Right forelimb (tissue), 1 donor: ENCODE measurements at places on chromosomes 12 and 14.

DNA sequence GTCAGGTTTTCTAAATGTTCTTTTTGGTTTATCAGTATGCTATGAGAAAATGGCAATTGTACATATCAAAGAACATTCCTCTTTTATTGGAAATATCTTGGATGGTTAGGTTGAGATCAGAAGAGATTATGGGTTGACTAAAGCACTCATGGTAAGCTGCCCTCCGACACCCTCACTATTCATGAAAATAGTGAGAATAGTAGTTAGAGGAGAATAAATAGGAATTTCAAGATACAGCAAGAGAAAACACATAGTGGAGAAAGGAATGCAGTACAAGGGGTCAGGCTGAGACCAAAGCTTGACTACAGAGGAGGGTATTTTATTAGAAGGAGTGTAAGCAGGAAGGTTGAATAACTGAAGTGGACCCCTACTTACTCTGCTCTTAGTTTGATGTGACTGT, 112.5 kb downstream of the PTPRQ start:
- no peak for DNase-seq

- DNase-seq, result no peak
Observed at GRCh38 chr12:128458301-128458974, 191.5 kb downstream of the TMEM132C start.

GRCh38 chr14:92987713-92988510, 65.0 kb downstream of the CHGA start:
- DNase-seq, result no peak

GRCh38 chr12:123163227-123163626, 12.3 kb upstream of the PITPNM2 start:
- DNase-seq, result no peak

- DNase-seq, result no peak
Observed at GRCh38 chr14:70563869-70564268, 29.1 kb upstream of the ADAM20 start.

DNA sequence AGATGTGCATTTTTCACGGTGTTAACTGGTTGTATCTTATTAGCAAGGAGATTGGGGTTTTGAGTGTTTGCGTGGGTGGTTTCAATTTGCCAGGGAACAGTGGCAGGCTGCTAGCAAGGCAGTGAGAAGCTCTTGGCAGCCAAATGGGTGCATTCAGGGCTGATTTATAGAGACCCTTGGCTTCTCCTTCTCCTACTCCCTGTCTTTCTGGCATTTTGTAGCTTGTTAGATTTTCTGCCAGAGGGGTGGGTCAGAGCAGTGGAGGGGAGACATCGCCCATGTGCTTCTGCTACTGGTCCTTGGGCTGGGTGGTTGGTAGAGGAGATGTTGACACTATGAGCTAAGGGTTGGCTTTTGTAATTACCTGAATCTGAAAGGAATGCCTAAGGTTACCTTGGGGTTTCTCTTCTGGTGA, 9.6 kb downstream of the CALM1 start:
- no peak for DNase-seq

- DNase-seq, result no peak
Observed at GRCh38 chr14:95122621-95122945, 34.7 kb downstream of the DICER1 start.

- DNase-seq, result no peak
Observed at GRCh38 chr14:39175445-39176262, 600 bp downstream of the PNN start.

DNA sequence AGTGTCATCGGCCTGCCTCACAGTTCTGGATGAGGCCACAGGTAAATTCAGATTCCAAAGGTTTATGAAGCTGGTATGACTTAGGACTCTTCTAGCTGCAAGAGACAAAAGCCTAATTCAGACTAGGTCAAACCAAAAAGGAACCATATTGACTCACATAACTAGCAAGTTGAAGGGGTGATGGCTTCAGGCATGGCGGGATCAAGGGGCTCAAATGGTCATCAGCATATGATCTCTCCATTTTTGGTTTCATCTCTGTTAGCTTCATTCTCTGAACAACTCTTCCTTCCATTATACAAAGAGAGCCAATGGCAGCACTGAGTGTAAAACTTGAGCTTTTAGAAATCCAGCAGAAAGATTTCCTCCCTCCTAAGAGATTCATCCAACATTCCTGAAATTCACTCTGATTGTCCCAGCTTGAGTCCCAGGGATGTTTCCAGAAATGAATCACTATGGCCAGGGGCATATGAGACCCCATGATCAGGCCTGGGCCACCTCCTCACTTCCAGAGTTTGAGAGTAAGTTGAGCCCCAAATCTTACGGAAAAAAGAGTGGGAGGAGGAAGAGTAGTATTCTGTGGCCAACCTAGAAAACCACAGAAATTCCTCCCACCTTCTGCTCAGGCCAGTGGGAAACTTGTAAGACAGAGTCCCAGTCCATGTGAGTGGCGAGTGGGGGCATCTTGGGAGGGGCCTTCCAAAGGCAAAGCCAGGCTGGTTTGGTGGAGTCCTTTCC, 2.0 kb upstream of the MAP1LC3B2 start:
- no peak for DNase-seq

DNA sequence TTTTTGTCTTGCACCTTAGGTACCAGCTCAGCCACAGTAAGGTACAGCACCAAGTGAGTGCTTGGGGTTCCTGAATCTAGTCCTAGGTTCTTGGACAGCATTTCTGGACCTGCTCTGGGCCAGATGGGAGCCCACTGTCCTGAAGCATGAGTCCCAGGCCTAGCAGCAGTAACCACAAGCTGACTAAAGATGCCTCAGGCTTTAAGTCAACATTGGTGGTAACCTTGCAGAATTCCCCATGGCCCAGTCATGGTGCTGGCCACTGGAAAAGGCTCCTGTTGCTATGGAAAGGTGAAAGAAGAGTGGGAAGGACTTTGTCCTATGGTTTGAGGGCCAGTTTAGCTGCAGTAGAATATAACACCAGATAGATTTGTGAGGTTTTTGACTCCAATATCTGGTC, 86.9 kb upstream of the CLEC14A start:
- no peak for DNase-seq

DNA sequence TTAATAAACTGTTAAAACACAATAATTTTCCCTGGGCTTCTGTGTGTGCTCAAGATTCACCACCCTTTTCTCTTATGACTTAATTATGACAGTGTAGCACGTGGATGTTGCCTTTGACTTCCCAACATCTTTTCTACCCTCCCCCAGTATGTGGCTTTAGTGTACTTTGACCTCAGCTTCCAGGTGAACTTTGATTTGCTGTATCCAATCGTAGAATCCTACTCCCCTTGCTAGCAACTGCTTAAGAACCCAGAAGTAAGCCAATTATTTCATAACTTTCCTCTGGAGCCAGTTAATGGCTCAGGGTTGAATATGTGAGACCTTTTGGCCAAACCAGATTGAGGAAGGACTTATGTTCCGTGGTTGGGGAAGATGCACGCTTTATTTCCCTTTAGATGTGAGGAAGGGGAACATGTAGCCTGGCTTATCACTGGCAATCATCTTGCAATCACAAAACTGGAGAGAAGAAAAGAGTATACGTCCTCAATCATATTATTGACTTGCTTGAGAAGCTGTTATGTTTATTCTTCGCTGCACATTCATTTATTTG, 259.6 kb upstream of the ATP2B1 start:
- no peak for DNase-seq

DNA sequence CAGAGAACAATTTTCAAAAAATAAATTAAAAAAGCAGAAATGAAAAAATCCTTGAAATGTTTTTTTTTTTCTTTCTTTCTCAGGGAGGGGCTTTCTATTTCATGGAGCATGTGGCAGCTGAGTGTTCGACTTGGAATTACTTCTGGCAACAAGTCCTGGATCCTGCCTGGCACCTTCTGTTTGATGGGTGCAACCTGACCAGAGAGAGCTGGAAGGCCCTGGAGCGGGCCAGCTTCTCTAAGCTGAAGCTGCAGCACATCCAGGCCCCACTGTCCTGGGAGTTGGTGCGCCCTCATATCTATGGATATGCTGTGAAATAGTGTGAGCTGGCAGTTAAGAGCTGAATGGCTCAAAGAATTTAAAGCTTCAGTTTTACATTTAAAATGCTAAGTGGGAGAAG, 22.5 kb upstream of the HIGD1C start:
- DNase-seq, result no peak

DNA sequence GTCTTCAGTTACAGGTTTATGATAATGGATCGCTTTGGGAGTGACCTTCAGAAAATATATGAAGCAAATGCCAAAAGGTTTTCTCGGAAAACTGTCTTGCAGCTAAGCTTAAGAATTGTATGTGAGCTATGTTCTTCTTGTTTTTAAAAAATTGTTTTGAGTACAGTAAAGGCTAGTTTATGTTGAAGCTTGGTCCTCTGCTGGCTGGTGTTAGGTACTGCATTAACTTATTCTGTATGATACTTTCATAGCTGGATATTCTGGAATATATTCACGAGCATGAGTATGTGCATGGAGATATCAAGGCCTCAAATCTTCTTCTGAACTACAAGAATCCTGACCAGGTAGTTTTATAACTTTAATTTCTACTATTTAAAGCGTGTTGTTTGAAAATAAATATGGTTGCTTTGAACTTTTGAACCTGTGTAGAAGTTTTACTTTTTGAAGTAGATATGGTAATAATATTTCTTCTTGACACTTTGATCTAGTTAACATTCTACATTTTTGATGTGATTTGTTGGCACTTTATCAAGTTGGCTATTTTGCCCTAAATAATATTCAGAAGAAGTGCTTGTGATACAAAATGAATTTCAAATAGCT, 55.7 kb downstream of the VRK1 start:
- DNase-seq, result no peak

GRCh38 chr12:24904871-24905270, 44.0 kb downstream of the BCAT1 start:
- no peak for DNase-seq

- no peak for DNase-seq
Observed at GRCh38 chr12:52632656-52633055, 14.3 kb upstream of the KRT73 start.

- DNase-seq, result peak; percentile 68
Observed at GRCh38 chr14:80987235-80988032, 32.0 kb downstream of the TSHR start.
